ENCODE measurements at places on chromosomes 3 and 15. TPM values are rescaled to one million over a fixed set of nuclear protein-coding genes. Genes with fewer than 3 reads are reported as not detected.

SPINK8 gene
- not detected for total RNA-seq

TF gene
- not detected for total RNA-seq

SLITRK3 gene
- total RNA-seq, result not detected

EPHB1 gene
- total RNA-seq, result 1.0 TPM

SCG5 gene
- 75.2 TPM for total RNA-seq

CAMK2N2 gene
- 1.1 TPM for total RNA-seq

WDR93 gene
- total RNA-seq, result 0.25 TPM

CLDN18 gene
- not detected for total RNA-seq

LRRC2 gene
- total RNA-seq, result 1.1 TPM

MB21D2 gene
- 28.3 TPM for total RNA-seq

MUSTN1 gene
- not detected for total RNA-seq

SEMA3B gene
- total RNA-seq, result 22.5 TPM

ROBO1 gene
- 19.0 TPM for total RNA-seq

CP gene
- 2.7 TPM for total RNA-seq

TMF1 gene
- 15.8 TPM for total RNA-seq

C3orf85 gene
- total RNA-seq, result not detected

CHRNB4 gene
- total RNA-seq, result not detected

GABRR3 gene
- total RNA-seq, result not detected

LIPC gene
- 1.6 TPM for total RNA-seq

Measured in M059J (cell line).